ENCODE measurements at places on chromosomes 7 and 10. TPM values are rescaled to one million over a fixed set of nuclear protein-coding genes. Genes with fewer than 3 reads are reported as not detected.

GRCh38 chr10:74917481-74918077 lies 91.2 kb downstream of the KAT6B start:
- H3K27me3 ChIP-seq = no peaks in the 10 kb centered on the region
- H3K36me3 ChIP-seq = no peaks in the 10 kb centered on the region
- no peaks in the 10 kb centered on the region for H3K4me1 ChIP-seq
- no peak for DNase-seq
- H3K4me3 ChIP-seq = no peak overlapping the region

DNA sequence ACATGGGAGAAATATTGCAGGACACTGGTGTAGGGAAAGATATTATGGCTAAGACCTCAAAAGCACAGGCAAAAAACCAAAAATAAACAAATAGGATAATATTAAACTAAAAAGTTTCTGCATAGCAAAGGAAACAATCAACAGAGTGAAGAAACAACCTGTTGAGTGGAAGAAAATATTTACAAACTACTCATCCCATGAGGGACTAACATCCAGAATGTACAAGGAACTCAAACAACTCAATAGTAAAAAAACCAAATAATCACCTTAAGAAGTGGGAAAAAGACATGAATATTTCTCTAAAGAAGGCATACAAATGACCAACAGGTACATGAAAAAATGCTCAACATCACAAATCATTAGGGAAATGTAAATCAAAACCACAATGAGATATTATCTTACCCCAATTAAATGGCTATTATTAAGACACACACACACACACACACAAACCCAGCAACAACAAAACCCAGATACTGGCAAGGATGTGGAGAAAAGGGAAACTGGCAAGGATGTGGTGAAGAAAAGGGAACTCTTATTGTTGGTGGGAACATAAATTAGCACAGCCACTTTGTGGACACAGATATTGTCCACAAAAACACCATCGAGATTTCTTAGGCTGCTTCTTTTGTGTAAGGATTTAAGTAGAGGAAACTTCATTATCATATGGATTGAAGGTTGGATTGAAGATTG lies 9.8 kb upstream of the RAB18 start:
- no peaks in the 10 kb centered on the region for H3K27me3 ChIP-seq
- H3K4me1 ChIP-seq = no peaks in the 10 kb centered on the region

Gene PPP1R17
- total RNA-seq = 0.36 TPM

Gene LIPF
- total RNA-seq = not detected

DNA sequence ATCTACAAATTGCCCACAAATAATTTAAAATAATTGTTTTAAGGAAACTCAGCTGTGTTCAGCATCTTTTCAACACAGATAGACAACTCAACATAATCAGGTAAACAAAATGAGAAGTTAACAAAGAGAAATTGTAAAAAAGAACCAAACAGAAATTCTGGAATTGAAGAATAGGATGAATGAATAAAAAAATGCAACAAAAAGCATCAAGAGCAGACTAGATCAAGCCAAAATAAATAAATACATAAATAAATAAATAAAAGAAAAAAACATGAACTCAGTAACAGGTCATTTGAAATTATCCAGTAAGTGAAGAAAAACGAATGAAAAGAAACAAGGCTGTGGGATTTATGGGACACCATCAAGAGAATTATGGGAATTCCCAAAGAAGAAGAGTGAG lies 94.0 kb upstream of the CDK6 start:
- no peak overlapping the region for H3K4me3 ChIP-seq
- H3K27me3 ChIP-seq = no peaks in the 10 kb centered on the region
- no peaks in the 10 kb centered on the region for H3K4me1 ChIP-seq

Gene FFAR4
- total RNA-seq = not detected

DNA sequence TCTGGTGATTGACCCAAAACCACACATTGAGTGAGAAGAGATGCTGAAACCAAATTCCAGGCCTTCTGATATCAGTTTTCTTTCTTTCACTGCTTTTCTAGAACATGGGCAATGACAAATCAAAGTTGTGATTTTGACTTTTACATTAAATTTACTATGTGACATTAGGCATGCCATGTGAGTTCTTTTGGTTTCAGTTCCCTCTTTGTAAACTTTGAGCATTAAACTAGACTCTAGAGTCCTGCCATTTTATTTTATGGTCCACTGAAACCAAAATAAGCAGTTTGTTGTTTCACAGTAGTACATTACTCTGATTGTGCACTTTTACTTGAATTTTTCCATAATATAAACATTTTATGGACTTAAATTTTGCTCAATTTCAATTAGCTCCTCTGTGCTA lies 381.1 kb upstream of the SEMA3D start:
- no peaks in the 10 kb centered on the region for H3K27me3 ChIP-seq
- no peaks in the 10 kb centered on the region for H3K36me3 ChIP-seq
- no peak for DNase-seq
- H3K27ac ChIP-seq = no peak overlapping the region

Gene ADRB1
- total RNA-seq = not detected

Gene TRIM56
- 16.5 TPM for total RNA-seq

- no peak overlapping the region for H3K4me3 ChIP-seq
- DNase-seq = no peak
- no peaks in the 10 kb centered on the region for H3K27me3 ChIP-seq
- H3K27ac ChIP-seq = no peak overlapping the region
- H3K36me3 ChIP-seq = no peaks in the 10 kb centered on the region
These were observed 663.3 kb downstream of the NRG3 start for GRCh38 chr10:82538272-82538671.

GRCh38 chr10:62736168-62736546 lies 68.4 kb upstream of the ADO start:
- DNase-seq = no peak
- H3K4me3 ChIP-seq = no peak overlapping the region
- peaks cover 64% of the 10 kb centered on the region for H3K27me3 ChIP-seq
- no peak overlapping the region for H3K27ac ChIP-seq
- H3K36me3 ChIP-seq = no peaks in the 10 kb centered on the region

- peak; percentile 85 for DNase-seq
- peaks cover 63% of the 10 kb centered on the region for H3K27me3 ChIP-seq
- H3K27ac ChIP-seq = no peak overlapping the region
- H3K4me1 ChIP-seq = peaks cover 13% of the 10 kb centered on the region
These were observed 864 bp downstream of the CDCA7L start for GRCh38 chr7:21944616-21945453.

- H3K4me1 ChIP-seq = no peaks in the 10 kb centered on the region
- no peaks in the 10 kb centered on the region for H3K36me3 ChIP-seq
- H3K27me3 ChIP-seq = no peaks in the 10 kb centered on the region
- no peak overlapping the region for H3K4me3 ChIP-seq
- no peak overlapping the region for H3K27ac ChIP-seq
These were observed 24.0 kb downstream of the VOPP1 start for GRCh38 chr7:55548295-55548731.

- H3K27ac ChIP-seq = no peak overlapping the region
- H3K36me3 ChIP-seq = no peaks in the 10 kb centered on the region
- no peaks in the 10 kb centered on the region for H3K4me1 ChIP-seq
- H3K27me3 ChIP-seq = no peaks in the 10 kb centered on the region
These were observed 29.4 kb downstream of the CDH23 start for GRCh38 chr10:71426058-71426605.

- no peak for DNase-seq
- no peaks in the 10 kb centered on the region for H3K36me3 ChIP-seq
- H3K4me1 ChIP-seq = no peaks in the 10 kb centered on the region
- H3K27me3 ChIP-seq = no peaks in the 10 kb centered on the region
- H3K27ac ChIP-seq = no peak overlapping the region
These were observed 43.1 kb upstream of the FOXK1 start for GRCh38 chr7:4638781-4639575.

DNA sequence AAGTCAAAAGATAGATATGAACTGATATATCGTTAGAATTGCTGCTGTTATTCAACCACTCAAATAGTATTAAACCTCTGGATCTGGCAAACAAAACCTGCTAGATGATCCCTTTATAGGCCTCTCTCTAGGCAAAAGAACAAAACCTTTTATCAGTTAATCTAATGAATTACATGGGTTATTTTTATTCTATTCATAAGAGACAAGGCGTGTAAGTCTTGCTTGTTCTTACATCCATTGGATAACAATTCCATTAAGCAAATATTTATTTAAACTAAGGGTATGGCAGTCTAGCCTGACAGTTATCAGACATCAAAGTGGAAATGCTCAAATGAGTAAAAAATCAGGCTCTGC lies 16.6 kb upstream of the ADRB1 start:
- H3K27me3 ChIP-seq = no peaks in the 10 kb centered on the region
- no peak overlapping the region for H3K4me3 ChIP-seq
- no peaks in the 10 kb centered on the region for H3K36me3 ChIP-seq
- H3K27ac ChIP-seq = no peak overlapping the region

Gene INHBA
- not detected for total RNA-seq

DNA sequence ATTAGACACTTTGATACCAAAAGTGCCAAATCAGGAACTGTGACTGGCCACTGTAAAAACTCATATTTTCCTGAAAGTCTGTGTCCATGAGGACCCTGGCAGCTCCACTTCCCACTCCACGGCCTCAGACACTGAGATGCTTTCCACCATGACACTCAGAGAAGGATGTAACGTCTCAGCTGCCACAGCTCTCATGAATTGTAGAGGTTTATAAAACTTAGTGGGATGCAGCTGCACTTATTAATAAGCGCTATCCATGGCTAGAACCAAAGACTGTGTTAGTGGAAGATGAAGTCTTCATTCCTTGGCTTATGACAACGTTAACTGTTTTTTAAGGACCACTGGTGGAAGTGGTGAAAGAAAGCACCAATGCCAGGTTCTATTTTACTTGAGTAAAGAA lies 121.0 kb downstream of the ITIH5 start:
- DNase-seq = no peak
- no peak overlapping the region for H3K4me3 ChIP-seq
- peaks cover 29% of the 10 kb centered on the region for H3K4me1 ChIP-seq
- no peaks in the 10 kb centered on the region for H3K27me3 ChIP-seq
- H3K27ac ChIP-seq = no peak overlapping the region
- H3K36me3 ChIP-seq = no peaks in the 10 kb centered on the region

- DNase-seq = no peak
- H3K4me3 ChIP-seq = no peak overlapping the region
- no peaks in the 10 kb centered on the region for H3K27me3 ChIP-seq
- H3K36me3 ChIP-seq = no peaks in the 10 kb centered on the region
- H3K27ac ChIP-seq = no peak overlapping the region
These were observed 235.8 kb downstream of the CHCHD3 start for GRCh38 chr7:132846086-132846485.

DNA sequence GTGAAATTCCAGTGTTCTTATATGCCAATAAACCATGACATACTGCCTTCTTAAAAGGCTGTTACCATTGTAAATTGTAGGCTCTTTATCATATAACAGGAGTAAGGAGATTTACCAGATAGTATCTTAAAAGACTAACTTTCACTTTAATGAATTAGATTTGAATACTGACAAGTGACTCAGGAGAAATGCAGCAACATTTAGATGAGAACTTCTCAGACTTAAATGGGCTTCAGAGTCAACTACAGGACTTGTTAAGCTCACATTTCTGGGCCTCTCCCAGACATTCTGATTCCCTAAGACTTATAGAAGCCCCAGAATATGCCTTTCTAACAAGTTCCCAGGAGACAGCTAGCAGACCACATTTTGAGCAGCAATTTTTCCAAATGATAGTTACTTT lies 466.3 kb downstream of the ARL4A start:
- H3K4me3 ChIP-seq = no peak overlapping the region
- H3K27me3 ChIP-seq = no peaks in the 10 kb centered on the region
- DNase-seq = no peak
- no peak overlapping the region for H3K27ac ChIP-seq
- H3K36me3 ChIP-seq = no peaks in the 10 kb centered on the region

Gene SPDYE3
- not detected for total RNA-seq

GRCh38 chr7:1926908-1927306 lies 256.8 kb downstream of the ELFN1 start:
- no peak for DNase-seq
- no peaks in the 10 kb centered on the region for H3K27me3 ChIP-seq
- H3K4me1 ChIP-seq = no peaks in the 10 kb centered on the region

GRCh38 chr10:3485057-3485686 lies 299.8 kb downstream of the KLF6 start:
- H3K27ac ChIP-seq = no peak overlapping the region
- no peak for DNase-seq
- H3K36me3 ChIP-seq = no peaks in the 10 kb centered on the region
- no peaks in the 10 kb centered on the region for H3K27me3 ChIP-seq

Gene MPP7
- 7.7 TPM for total RNA-seq
